SW 1271 (cell line): ENCODE measurements at places on chromosomes 3 and 15.

GRCh38 chr3:187626581-187626980, 43.6 kb downstream of the SST start:
- no peak for DNase-seq

- DNase-seq = no peak
Measured at GRCh38 chr3:193014902-193015301, 97.2 kb upstream of the MB21D2 start.

DNA sequence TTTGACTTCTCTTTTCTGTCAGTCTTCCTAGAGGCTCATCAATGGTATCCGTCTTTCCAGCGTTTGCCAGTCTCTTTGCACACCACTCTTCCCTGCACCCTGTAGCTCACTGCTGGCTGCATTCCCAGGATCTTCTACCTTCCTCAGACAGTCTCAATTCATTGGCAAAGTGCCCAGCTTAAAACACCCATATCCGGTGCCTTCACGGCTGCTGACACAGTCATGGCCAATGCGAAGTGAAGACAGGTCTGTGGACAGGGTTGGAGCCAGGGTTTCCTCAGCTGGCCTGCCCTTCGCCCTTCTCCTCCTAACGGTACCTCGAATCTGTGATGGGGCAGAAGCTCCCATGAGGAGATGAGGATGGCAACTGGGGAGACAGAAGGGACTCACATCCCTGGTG, 36.1 kb downstream of the PTH1R start:
- no peak for DNase-seq

- DNase-seq = no peak
Measured at GRCh38 chr15:41905036-41905793, 11.4 kb upstream of the SPTBN5 start.

- DNase-seq = no peak
Measured at GRCh38 chr15:55846116-55846707, 103.3 kb upstream of the PRTG start.

- no peak for DNase-seq
Measured at GRCh38 chr15:90046911-90047392, 45.8 kb downstream of the ZNF710 start.
